Smooth muscle cell of the pulmonary artery (primary cell): ENCODE measurements at places on chromosomes 1 and 21. TPM values are rescaled to one million over a fixed set of nuclear protein-coding genes. Genes with fewer than 3 reads are reported as not detected.

Gene NUP210L
- total RNA-seq, result 0.07 and 0.23 TPM in 2 replicates

Gene CRP
- not detected in 2 replicates for total RNA-seq

Gene ARID1A
- 29.0 and 31.2 TPM in 2 replicates for total RNA-seq

Gene SHISA4
- 22.5 and 27.0 TPM in 2 replicates for total RNA-seq

Gene TNFRSF18
- total RNA-seq, result not detected in 2 replicates

Gene SMIM1
- 0.78 and 1.3 TPM in 2 replicates for total RNA-seq

Gene GTF2B
- total RNA-seq, result 27.9 and 37.4 TPM in 2 replicates

Gene PRELP
- total RNA-seq, result 2.5 and 10.8 TPM in 2 replicates

Gene PADI1
- 0.07 TPM in 2 replicates for total RNA-seq

Gene DIO1
- not detected in 2 replicates for total RNA-seq

Gene OR2AK2
- total RNA-seq, result not detected in 2 replicates

Gene ILF2
- 101 and 107 TPM in 2 replicates for total RNA-seq

Gene CDC14A
- 2.2 TPM in 2 replicates for total RNA-seq

Gene NPR1
- total RNA-seq, result 1.0 and 1.2 TPM in 2 replicates
